ENCODE measurements at places on chromosomes 4 and X.

DNA sequence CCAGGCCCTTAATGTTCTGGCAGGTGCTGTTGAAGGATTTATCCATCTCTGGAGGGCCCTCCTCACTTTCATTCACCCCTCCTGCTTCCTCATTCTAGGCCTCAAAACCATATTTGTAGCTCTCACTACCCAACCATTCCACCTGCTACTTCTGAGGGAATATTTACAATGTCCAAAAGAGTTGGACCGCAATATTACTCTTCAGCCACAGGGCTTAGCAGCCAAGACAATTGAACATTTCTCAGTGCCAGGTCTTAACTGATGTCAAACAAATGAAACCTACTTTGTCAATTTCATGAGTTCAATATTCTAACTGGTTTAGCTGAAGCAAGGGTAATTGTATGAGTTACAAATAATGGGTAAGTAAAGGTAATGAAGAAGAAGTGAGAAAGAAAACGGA is 113.2 kb downstream of the ENOX2 start:
- no peak for DNase-seq

- DNase-seq, result no peak
Observed at GRCh38 chrX:10310511-10310910, 153.7 kb downstream of the CLCN4 start.

GRCh38 chr4:138021139-138021830 is 220.9 kb downstream of the SLC7A11 start:
- no peak for DNase-seq

- no peak for DNase-seq
Observed at GRCh38 chrX:106170318-106170717, 2.2 kb downstream of the PWWP3B start.

DNA sequence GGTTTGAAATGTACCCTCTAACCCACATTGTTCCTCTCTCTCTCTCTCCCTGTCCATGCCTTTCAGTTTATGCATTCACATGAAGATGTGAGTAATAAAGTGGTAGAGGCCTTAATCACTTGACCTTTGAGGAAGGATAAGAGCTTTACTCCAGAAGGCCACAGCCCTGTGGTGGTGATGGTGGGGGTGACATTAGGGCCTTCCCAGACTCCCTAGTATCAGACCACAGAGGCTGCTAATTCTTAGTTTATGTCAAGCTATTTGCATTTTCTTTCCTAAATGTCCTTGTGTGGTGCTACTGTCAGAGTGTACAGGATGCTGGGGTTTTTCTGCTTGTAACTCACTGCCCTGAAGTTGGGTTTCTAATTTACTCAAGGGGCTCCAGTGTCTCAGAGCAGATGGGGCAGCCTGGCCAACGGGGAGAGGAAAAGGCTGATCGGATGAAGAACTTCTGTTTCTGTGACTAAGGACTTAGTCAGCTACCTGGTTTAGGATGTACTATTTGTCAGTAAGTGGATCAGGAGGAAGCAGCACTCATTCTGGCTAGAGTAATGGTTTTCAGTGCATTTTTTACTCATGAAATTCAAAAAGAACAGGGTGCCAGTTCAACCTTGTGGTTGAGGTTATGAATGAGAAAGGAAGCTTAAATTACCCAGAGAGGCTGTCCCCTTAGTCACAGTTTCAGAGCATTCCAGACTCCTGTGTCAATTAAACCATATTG is 509.6 kb upstream of the DIPK2B start:
- DNase-seq, result peak; percentile 49

DNA sequence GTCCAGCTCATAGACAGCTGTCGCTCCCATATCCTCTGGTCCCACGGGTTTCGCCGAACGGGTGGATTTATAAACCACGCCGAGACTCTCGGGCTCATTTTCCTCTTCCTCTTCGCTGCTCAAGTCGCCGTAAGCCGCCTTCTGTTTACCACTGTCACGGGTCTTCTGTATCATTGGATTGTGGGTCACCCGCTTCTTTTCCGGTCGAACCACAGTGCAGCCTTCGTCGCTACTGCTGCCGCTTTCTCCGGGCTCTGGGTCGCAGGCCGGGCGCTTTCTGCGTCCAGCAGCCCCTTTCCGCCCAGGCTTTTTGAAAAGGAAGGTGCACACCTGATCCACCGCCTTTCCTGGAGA is 311 bp downstream of the RNF113A start:
- no peak for DNase-seq

DNA sequence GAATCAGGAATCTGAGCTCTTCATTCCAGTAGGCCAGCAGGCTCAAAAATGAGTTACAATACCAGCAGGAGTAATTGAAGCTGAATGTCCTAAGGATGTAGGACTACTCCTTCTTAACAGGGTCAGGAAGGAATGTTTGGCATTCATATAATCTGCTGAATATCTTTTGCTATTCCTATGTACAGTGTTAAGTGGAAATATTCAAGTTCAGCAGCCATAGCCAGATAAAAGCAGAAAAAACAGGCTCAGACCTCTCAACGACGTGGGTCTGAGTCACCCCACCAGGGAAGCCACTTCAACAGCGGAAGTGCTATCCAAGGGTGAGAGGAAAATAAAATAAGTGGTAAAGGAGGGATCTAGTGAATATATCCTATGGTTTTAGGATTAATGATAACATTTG is 577.0 kb downstream of the SPOCK3 start:
- no peak for DNase-seq

DNA sequence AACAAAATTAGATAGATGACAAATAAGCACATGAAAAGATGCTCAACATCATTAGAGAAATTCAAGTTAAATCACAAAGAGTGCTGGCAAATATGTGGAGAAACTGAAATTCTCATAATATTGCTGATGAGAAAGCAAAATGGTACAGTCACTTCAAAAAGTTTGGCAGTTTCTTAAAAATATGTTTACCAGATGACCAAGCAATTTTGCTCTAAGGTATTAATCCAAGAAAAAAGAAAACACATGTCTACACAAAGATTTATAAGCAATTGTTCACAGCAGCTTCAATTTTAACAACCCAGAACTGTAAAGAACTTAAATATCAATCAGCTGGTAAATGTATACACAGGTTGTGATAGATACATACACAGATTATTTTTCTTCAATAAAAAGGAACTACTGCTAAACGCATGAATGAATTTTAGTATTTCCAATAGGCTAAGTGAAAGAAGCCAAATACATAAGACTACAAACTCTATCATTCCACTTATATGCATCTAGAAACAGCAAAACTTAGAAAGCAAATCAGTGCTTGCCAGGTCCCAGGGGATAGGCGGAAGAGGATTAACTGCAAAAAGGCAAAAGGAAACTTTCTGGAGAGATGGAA is 11.7 kb downstream of the OTUD4 start:
- DNase-seq, result no peak

- no peak for DNase-seq
Observed at GRCh38 chr4:54568184-54568583, 89.6 kb upstream of the KIT start.

DNA sequence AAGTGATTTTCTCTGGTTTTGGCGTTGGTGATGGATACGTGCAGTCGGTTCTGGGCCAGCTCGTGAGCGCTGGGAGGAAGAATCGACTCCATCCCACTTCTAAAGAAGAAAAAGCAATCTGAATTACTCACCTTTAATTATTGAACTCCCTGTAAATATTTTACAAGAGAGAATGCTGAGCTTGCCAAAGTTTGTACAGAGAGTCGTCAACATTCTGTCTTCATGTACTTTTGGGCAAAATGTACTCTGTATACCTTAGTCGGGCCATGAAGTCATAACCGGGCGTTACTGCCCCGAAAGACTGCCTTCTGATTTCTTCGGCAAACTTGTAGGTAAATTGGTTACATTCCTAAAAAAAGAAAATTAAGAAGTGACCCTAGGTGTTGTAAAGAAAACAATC is 5.5 kb downstream of the PNPLA4 start:
- no peak for DNase-seq

DNA sequence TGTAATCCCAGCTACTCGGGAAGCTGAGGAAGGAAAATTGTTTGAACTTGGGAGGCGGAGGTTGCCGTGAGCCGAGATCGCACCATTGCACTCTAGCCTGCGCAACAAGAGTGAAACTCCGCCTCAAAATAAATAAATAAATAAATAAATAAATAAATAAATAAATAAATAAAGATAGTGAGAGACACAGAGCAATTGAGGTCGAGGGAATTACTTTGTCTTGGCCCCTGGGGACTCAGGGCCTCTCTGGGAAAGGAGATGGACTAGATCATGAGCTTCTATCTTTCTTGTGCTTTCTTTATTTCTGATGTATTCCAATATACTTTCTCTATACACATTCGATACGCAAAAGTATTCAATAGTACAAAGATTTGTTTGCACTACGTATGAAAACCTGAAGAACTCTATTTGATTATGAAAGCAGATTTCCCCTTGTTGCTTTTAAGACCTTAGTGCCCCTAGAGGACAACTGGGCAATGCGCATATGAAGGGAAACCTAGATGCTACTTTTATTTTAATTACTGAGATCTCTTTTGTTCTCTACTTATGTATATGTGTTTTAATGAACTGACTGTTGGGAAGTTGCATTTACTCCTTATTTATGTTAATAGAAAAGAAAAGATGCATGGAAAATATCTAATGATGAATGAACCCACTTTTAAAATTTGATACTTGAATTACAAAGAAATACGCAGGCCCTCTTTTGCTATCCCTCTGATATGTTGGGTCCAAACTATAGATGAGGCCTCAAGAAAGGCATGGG is 12.8 kb upstream of the ELOVL6 start:
- DNase-seq, result no peak

DNA sequence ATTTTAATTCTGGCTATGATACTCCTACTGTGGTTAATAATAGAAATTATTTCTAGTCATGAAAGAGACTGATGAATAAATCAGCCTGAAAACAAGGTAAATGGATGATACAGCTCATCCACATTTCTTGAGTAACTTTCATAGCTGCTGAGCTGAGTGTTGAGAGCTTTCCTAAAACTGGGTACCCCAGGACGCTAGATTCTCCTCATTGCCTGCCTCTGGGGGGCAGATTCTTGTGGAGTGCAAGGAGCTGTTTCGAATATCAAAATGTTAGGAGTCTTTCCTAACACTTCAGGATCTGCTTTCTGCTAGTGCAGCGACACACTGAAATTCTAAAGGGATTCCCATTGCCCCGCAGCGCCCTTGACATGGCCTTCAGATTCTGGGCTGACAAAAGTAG is 2.1 kb downstream of the MND1 start:
- DNase-seq, result no peak

- no peak for DNase-seq
Observed at GRCh38 chr4:182827166-182827565, 90.0 kb downstream of the DCTD start.

DNA sequence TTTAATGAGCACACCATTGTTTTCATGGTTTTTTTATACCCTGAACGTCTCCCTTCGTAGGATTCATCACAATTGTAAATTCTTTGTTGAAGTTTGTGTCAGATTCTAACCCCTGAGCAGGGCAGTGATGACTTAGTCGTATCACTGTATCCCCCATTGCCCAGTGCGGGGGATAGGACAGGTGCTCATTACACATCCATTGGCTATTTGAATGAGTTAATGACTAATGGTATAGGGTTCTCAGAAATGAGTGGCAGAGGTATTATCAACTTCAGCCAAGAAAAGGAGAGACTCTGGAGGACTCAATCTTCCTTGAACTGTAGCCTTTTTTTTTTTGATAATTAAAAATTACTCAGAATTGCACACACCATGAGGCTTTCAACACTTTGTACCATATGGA is 64.6 kb downstream of the SYNPO2 start:
- DNase-seq, result no peak

GRCh38 chrX:66360894-66361293 is 196.8 kb downstream of the HEPH start:
- DNase-seq, result no peak

DNA sequence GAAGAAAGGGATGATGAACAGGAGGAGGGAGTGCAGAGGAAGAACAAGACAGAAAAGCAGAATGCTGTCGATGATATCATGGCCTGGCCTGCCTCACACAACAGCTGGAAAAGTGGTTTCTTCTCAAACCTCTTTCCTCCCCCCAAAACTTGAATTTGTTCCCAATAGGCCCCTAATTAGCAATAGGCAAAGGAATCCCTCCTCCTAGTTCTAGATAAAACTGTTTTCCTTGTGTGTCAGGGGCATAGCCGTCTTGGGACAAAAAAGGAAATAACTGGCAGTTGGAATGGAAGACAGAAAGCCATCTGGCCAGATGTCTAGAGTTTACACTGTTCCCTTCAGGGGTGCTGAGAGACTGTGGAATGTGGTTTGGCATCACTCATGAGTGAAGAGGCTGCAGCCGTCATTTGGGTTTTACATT is 177.8 kb upstream of the C1QTNF7 start:
- DNase-seq, result no peak

- DNase-seq, result no peak
Observed at GRCh38 chr4:142164767-142165500, 528.6 kb downstream of the IL15 start.

- peak; percentile 2 for DNase-seq
Observed at GRCh38 chr4:11313157-11313943, 115.3 kb downstream of the HS3ST1 start.

- DNase-seq, result no peak
Observed at GRCh38 chr4:84683064-84683850, 100.3 kb downstream of the CDS1 start.

- no peak for DNase-seq
Observed at GRCh38 chr4:70943114-70943513, 40.9 kb downstream of the MOB1B start.

DNA sequence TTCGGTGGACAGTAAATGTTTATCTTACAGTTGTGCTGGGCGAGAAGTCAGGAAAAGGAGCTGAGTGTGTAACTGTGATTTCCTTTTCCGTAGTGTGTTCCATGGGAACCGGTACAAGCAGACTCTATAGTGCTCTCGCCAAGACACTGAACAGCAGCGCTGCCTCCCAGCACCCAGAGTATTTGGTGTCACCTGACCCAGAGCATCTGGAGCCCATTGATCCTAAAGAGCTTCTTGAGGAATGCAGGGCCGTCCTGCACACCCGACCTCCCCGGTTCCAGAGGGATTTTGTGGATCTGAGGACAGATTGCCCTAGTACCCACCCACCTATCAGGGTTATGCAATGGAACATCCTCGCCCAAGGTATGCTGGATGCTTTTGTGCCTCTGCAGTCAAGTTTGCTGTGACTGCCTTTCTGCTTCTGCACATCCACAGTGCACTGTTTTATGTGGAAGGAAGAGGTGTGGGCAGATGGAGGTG is 27.4 kb downstream of the NOCT start:
- DNase-seq, result no peak

GRCh38 chr4:47251348-47252135 is 212.0 kb downstream of the COMMD8 start:
- DNase-seq, result no peak

GRCh38 chr4:24922416-24922815 is 9.6 kb upstream of the CCDC149 start:
- no peak for DNase-seq

DNA sequence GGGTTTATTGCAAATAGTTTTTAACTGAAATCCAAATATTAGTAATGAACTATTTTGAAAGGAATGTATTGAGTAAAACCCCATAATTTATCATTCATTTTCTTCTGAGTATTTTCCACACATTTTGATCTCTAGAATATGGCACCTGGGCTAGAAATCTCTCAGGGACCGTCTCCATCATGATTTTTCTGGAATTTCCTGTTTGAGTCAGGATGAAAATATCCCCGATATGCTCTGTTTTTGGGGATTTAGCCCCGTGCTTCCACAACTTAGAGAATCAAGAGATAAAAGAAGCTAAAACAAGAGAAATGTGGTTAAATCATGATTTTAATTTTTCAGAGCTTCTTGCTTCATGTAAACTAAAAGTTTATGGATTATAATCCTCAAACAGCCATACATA is 114.2 kb downstream of the SPCS3 start:
- DNase-seq, result no peak

- no peak for DNase-seq
Observed at GRCh38 chrX:12972243-12972642, 2.7 kb upstream of the TMSB4X start.

GRCh38 chr4:74522251-74522991 is 77.5 kb downstream of the AREG start:
- no peak for DNase-seq

GRCh38 chr4:139770361-139770760 is 104.7 kb downstream of the MGST2 start:
- DNase-seq, result no peak
